ENCODE measurements at places on chromosomes 7 and 10. TPM values are rescaled to one million over a fixed set of nuclear protein-coding genes. Genes with fewer than 3 reads are reported as not detected.

Gene UNC5B
- polyA plus RNA-seq = 2.0 TPM

Gene FKBP14
- polyA plus RNA-seq = 19.6 TPM

Gene PLPP4
- 8.3 TPM for polyA plus RNA-seq

Gene PIP
- not detected for polyA plus RNA-seq

Gene LRRN3
- 138 TPM for polyA plus RNA-seq

Gene AGMO
- polyA plus RNA-seq = not detected

Gene BRAF
- polyA plus RNA-seq = 31.7 TPM

Gene KEL
- polyA plus RNA-seq = 0.96 TPM

Gene FAM221A
- polyA plus RNA-seq = 17.7 TPM

Gene HOXA7
- not detected for polyA plus RNA-seq

Gene CNPY1
- 4.2 TPM for polyA plus RNA-seq

Gene TMEM213
- polyA plus RNA-seq = not detected

Gene PSTK
- polyA plus RNA-seq = 27.1 TPM

Gene GBX1
- not detected for polyA plus RNA-seq

Gene SLC13A1
- polyA plus RNA-seq = not detected

Gene NKX1-2
- polyA plus RNA-seq = 0.16 TPM

Gene ORC5
- polyA plus RNA-seq = 27.3 TPM

Gene VWA2
- polyA plus RNA-seq = not detected

Gene CLEC2L
- 17.8 TPM for polyA plus RNA-seq

Gene CRHR2
- 0.42 TPM for polyA plus RNA-seq

Gene NME8
- polyA plus RNA-seq = not detected

Gene LMTK2
- polyA plus RNA-seq = 12.3 TPM

Gene METTL27
- polyA plus RNA-seq = 2.4 TPM

Gene GCK
- 7.4 TPM for polyA plus RNA-seq

Gene SUGCT
- polyA plus RNA-seq = 0.40 TPM

Gene CLDN4
- polyA plus RNA-seq = 0.09 TPM

Gene UBTD1
- 2.8 TPM for polyA plus RNA-seq

Gene OR2A1
- polyA plus RNA-seq = not detected

Gene SVOPL
- 3.0 TPM for polyA plus RNA-seq

Gene SPDYE11
- polyA plus RNA-seq = 0.48 TPM

Gene NAPEPLD
- 8.8 TPM for polyA plus RNA-seq

Gene RAB11FIP2
- polyA plus RNA-seq = 26.3 TPM

Gene LRRD1
- polyA plus RNA-seq = 2.7 TPM

Gene TET1
- polyA plus RNA-seq = 5.2 TPM

Gene WNT16
- polyA plus RNA-seq = not detected

Gene MACC1
- 0.22 TPM for polyA plus RNA-seq

Gene SFRP5
- 1.2 TPM for polyA plus RNA-seq

Gene CDH23
- 8.7 TPM for polyA plus RNA-seq

Gene NACAD
- 8.5 TPM for polyA plus RNA-seq

Gene ADAMTS14
- not detected for polyA plus RNA-seq

Gene UPK3B
- polyA plus RNA-seq = 0.88 TPM

Gene GARIN1A
- polyA plus RNA-seq = 1.7 TPM

Gene AMPH
- 34.7 TPM for polyA plus RNA-seq

Gene CALD1
- polyA plus RNA-seq = 8.0 TPM

Gene CTNNA3
- polyA plus RNA-seq = 0.06 TPM

Measured in neural cell (in vitro differentiated cells).